ENCODE measurements at places on chromosomes 5 and 9.

DNA sequence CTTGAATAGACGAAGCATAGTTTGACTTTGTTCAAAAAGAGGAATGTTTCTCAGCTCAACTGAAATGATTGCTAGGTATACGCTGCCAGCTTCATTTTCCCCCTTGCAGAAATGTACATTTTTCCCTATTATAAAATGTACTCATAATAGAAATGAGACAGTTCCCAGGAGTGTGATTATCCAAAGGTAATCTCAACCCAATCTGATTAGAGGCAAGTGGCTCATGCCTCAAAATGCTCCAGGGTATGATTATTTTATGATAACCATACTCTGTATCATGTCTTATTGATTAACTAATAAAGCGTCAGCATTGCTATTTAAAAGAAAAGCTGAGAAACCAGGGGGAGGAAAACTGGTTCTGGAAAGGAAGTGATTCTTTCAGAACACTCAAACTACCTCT is 54.9 kb upstream of the SMIM15 start:
- DNase-seq = no peak

GRCh38 chr5:112480501-112480900 is 61.4 kb upstream of the EPB41L4A start:
- no peak for DNase-seq

GRCh38 chr9:33239921-33240320 is at the start of gene SPINK4:
TSS of gene SPINK4 (plus strand) at chr9:33240167. CDS start at chr9:33240209, 42 bp downstream.
- no peak for DNase-seq

- DNase-seq = peak; percentile 53
Measured at GRCh38 chr5:1413211-1413610, 32.0 kb downstream of the SLC6A3 start.

DNA sequence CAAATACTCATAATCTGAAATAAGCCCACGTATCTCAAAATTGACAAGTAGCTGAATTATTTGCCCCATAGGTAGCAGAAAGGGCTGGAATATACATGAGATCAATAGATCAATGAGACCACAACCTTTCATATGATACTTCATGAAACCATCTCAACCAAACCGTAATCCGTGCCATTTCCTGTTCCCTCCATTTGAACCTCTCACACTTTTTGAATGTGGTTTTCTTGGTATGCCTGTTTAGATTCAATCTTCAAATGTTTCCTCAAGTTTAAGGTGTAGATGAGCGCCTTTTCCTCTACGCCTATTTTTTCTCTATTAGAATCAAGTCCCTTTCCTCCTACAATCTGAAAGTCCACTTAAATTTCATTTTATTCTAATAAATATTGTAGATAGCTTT is 805.5 kb downstream of the EFNA5 start:
- no peak for DNase-seq

- peak; percentile 90 for DNase-seq
Measured at GRCh38 chr5:147509710-147510651, at the start of gene DPYSL3. TSS of gene DPYSL3 (minus strand) at chr5:147510068. CDS start at chr5:147509858, 210 bp downstream.

DNA sequence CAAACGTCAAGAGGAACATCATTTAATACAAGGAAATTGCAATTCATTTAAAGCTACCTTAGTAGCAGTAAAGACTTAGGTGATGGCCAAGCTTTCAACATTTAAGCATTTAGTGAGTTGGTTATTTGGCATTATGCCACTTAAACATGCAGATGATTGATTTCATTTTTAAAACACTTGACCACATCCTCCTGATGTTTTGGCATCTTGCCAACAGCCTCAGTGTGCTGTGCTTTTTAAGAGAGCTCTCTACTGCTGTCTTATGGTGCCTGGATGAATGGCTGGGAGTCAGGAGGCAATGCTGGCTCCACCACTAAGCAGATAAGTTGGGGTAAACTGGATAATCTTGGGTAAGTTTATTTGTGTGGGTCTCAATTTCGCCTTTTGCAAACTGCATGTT is 364.5 kb downstream of the MAN2A1 start:
- peak; percentile 20 for DNase-seq

- DNase-seq = peak; percentile 87
Measured at GRCh38 chr9:130444565-130445221, at the start of gene ASS1. TSS of gene ASS1 (plus strand) at chr9:130444961. CDS start at chr9:130452229, 7,268 bp downstream.

DNA sequence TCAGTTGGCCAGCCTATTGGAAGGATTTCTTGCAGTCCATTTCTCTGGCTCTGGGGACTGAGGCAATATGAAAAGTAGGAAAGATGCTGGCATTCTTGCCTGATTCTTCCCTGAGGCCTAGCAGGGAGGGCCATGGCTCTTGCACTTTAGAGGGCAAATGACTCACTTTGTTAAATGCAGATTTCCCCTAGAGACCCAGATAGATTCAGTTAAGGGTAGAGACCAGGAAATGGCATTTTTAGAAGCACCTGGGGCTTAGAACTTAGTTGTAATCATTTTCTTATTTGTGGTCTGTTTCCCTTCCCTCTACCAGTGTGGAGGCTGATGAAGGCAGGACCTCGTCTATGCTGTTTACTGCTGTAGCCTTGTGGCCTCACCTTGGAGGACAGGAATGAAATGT is 112.8 kb upstream of the NR3C1 start:
- DNase-seq = no peak

GRCh38 chr9:85995599-85995998 is 54.7 kb downstream of the NAA35 start:
- DNase-seq = no peak

DNA sequence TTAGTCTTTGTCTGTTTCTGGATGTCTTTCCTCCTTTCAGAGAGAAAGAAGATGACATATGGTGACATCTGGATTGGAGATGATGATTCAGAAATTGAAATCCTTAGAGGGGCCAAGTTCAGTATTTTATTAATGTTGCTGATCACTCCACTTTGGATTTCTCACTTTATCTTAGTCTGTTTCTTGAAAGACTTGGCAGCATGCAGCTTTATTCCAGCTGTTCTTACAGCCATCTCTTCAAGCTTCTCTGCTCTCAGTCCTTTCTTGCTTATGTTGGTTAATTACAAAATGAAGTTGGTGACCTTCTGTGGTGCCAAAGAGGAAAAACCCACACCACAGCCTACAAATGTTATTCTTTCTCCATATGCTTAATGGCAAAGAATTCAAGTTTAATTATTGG is 62.1 kb downstream of the SNCAIP start:
- DNase-seq = no peak

GRCh38 chr9:109455391-109455790 is 42.7 kb downstream of the PTPN3 start:
- DNase-seq = peak; percentile 73

DNA sequence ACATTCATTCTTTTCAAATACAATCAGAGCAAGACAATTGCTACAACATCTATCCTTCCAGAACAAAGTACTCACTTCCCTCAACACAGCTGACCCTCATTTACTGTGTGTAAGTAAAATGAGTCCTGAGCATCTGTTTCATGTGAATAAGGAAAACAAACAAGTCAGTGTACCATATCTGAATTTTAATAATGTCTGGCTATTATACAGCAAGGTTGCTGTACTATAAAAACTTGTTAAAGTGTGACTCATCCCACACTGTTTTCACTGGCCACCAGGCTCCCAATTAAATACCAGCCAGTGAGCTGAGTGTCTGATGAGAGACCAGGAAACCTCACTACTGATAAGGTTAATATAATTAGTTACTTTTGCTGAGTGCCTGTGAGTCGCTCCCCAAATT is 339.8 kb downstream of the AGTPBP1 start:
- no peak for DNase-seq

GRCh38 chr5:92581249-92581648 is 999.8 kb downstream of the NR2F1-AS1 start:
- DNase-seq = no peak

- no peak for DNase-seq
Measured at GRCh38 chr5:78811121-78811817, 162.7 kb upstream of the LHFPL2 start.

GRCh38 chr5:72519111-72519510 is 11.9 kb upstream of the ZNF366 start:
- no peak for DNase-seq
